ENCODE measurements at places on chromosomes 1 and 21. TPM values are rescaled to one million over a fixed set of nuclear protein-coding genes. Genes with fewer than 3 reads are reported as not detected.
A peak's percentile ranks its signal among the peaks of the same experiment; 100 is the strongest.

- no peak for DNase-seq
Measured at GRCh38 chr1:119253366-119253765, 112.9 kb upstream of the WARS2 start.

GRCh38 chr1:46687093-46687659 lies 15.5 kb downstream of the TEX38 start:
- no peak for DNase-seq

DNA sequence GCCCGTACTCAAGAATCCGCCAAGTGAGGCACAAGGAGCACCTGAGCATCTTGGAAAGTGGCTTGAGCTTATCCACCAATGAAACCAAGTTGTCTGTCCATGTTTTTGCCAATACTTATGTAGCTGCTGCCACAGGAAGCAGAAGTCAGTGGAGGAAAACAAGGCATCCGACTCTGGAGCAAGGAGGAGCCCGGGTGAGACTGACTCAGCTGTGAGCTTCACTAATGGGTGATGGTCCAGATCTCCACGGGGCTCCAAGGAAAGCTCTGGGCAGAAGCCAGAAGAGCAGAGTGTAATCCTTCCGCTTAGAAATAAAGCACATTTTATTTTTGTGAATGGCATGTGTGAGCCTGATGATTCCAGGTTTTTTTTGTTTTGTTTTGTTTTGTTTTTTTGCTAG lies 12.3 kb upstream of the SSR2 start:
- DNase-seq: no peak

- no peak for DNase-seq
Measured at GRCh38 chr1:22680726-22681125, 27.7 kb downstream of the C1QB start.

DNA sequence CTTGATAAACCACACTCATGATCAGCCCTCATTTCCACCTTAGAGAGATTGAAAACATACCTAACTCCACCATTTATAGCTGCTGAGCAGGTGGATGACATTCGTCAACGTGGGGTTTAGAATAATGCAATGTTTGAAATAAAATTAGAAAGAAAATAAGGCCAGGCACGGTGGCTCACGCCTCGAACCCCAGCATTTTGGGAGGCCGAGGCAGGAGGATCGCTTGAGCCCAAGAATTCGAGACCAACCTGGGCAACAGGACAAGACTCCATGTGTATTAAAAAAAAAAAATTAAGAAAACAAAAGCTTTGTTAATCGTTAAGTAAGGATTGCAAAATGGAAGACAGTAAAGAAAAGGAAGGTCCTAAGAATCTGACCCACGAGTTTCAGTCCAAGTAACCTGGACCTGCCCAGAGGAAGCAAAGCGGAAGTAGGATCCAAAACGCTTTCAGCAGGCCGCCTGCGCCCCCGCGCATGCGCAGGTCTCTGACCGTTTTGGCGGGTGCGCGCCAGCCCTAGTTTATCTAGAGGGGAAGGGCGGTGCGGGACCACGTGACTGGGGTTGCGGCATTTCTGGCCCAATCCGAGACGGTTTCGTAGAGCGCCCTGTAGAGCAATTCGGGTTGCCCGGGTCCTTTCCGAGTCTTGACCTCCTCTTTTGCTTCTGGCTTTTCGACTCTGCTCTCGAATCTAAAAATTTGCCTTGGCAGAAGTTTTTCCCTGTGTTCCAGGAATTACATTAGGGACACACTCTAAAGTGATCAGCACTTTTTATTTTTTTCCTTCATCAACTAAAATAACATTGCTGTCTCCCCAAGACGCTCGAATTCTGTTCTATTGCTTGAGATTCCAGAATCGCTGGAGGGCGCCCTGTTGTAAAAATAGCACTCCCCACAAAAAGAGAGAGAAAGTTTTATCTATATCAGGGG lies 22.5 kb downstream of the ANP32E start:
- DNase-seq: peak; percentile 99

- DNase-seq: no peak
Measured at GRCh38 chr1:17732475-17732874, 22.7 kb upstream of the ACTL8 start.

- no peak for DNase-seq
Measured at GRCh38 chr1:54037476-54037875, 15.5 kb downstream of the TMEM59 start.

GRCh38 chr1:15633756-15634420 lies 16.6 kb downstream of the DDI2 start:
- no peak for DNase-seq

- no peak for DNase-seq
Measured at GRCh38 chr1:74222701-74223100, 12.5 kb upstream of the TNNI3K start.

- DNase-seq: no peak
Measured at GRCh38 chr1:191206513-191207207, 729.0 kb upstream of the BRINP3 start.

DNA sequence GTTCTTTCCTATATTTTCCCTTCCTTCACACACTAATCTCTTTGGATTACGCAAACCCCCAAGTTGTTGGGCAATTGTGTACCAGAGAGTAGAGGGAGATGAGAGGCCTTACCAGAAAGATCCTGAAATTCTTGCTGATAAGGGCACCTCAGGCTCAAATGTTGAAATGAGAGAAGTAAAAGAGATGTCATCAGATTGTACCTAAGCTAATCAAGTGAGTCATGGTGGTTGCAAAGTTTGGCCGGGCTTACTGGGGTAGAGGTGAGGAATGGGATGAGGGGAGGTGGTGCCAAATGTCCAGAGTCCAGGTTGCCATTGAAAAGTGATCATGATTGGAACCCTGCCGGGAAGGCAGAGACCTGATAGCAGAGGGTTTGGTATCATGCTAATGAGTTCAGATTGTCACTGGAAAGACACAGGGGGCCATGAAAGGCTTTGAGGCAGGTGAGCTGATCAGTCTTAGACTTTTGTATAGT lies 43.1 kb downstream of the OPTC start:
- DNase-seq: no peak

DNA sequence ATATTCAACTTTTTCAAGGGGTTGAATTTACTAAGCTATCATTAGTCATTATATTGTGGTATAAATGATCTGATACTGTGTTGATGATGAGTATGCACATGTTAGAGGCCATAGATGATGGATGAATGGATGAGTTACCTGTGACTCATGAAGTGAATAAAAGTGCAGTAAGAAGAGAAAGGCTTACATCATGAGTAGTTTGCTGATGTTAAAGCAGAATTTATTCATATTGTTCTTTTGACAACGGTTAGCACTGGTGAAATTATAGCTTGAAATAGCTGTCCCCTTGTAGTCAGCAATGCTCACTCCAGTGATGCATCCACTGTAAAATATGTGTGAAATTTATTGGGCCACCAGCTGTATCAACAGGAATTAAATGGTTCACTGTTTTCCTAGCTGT lies 541.0 kb upstream of the ZRANB2 start:
- no peak for DNase-seq

- DNase-seq: no peak
Measured at GRCh38 chr21:44994047-44994694, 54.3 kb downstream of the SLX9 start.

DNA sequence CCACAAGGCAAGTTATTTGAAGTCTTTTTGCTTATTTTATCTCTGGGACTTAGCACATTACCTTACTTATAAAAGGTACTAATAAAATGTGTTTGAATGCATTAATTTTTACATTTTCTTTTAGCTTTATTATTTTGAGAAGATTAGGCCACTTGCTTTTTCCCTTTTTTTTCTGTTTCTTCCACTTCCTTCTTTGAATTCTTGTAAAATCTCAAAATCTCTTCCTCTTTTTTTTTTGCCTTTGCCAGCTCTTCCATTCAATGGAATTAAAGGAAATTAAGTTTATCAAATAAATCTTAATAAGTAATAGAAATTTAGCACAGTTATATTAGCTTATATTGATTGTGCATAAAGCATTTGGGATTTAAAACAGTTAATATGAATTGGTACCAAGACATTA lies 260.9 kb downstream of the SRGAP2C start:
- no peak for DNase-seq

DNA sequence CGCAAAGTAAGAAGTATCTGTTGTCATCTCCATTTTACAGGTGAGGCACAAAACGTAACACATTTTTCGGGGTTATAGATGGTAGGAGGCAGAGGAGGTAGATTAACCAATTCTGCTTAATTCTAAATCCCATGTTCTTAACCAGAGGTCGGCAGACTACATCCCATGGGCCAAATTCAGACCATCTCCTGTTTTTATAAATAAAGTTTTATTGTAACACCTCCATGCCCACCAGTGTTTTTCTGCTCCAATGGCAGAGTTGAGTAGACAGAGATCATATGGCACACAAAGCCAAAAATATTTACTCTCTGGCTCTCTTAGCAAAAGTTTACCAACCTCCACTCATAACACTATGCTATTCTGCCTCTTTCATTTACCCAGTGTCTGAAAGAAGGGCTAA lies 30.9 kb downstream of the FHAD1 start:
- peak; percentile 10 for DNase-seq

DNA sequence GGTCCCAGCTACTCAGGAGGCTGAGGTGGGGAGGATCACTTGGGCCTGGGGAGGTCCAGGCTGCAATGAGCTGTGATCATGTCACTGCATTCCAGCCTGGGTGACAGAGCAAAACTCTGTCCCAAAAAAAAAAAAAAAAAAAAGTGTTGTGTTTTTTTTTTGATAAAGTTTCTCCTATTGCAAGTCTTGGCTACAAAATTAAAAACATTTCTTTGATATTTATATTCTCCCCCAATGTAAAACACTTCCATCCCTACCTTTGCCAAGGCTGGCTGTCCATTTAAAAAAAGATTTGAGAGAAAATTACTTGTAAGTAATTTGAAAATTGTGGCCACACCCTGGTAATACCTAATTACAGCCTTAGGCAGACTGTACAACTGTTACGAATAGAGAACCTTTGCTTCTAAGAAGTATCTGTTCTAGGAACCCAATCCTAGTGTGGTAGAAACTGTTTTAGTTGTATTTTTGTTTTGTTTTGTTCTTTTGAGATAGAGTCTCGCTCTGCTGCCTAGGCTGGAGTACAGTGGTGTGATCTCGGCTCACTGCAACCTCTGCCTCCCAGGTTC lies 11.2 kb downstream of the ZNF436 start:
- DNase-seq: no peak

DNA sequence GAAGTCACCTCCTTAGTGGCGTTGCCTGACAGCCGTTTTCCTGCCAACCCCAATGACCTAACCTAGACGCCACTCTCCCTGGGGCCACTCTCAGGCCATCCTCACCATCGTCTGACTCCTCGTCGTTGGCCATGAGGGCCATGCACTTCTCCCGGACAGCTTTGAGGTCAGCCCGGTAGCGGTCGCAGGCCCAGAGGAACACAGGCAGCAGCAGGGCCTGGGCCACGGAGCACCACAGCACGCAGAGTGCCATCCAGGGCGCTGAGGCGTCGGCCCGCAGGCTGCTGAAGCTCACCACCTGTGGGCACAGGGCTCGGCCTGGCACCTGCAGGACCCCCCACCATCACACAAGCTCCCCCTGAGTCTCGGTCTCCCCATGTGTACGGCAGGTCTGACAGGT lies 7.3 kb downstream of the HES3 start:
- DNase-seq: no peak

DNA sequence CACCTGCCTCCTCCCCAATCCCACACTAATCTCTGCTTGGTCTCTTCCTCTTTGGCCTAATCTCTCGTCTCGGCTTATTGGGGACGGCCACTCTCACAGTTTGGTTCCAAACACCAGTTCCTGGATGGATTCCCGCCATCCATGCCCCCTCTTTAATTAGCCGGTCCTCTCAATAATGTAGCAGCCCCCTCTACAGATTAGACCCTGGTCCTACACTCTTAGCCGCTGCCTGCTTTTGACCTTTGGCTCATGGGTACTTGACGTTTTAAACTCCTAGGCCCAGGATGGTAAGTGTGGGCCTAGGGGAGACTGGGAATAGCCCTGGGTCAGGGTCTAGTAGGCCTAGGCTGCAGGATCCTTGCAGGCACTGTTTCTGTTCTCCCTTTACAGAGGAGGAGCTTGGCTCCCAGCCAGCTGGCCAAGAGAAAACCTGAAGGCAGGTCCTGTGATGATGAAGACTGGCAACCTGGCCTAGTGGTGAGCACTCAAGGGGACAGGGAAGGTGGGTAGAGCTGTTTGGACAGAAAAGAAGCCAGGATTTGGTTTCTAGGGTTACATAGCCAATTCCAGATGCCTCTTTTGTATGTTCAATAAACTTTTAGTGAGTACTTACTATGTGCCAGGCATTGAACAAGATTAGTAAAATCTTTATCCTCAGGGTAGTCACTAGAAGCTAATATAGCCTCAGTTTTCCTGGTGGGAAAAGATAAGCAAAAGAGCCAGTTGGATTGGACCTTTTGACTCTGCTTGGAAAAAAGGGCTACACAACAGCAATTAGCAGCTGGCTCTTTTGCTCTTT lies 758 bp downstream of the RAD54L start:
- DNase-seq: no peak

DNA sequence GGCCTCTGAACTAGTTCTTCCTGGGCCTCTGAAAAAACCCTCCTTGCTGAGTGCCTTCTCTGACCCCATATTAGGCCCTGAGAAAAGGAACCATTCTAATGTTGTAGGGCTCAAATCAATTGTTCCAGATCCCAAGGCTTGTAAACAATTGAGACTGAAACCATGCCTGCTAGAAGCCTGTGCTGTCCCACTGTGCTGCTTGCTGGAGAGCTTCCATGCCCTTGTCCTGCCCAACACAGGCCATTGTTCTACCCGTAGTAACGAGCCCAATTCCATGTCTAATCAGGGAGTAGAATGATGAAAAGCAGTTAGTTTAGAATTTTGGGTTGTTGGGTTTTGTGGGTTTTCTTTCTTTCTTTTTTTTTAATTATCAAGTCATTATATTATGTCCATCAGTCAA lies 47.4 kb downstream of the ZNF281 start:
- DNase-seq: no peak

DNA sequence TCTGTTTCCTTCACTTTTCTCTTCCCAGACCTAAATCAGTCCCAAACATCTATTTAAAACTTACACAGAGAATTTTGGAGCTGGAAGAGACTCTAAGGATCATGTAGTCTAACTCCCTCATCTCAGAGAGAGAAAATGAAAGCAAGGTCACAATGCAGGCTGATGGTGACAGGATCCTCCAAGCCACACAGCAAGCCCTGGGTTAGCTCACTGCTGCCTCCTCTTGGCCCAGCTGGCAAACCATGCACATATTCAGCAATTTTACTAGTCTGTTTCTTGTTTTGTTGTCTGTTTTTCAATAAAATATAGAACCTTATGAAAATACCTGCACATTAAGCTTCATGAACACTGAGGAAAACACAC lies 27.7 kb upstream of the LY9 start:
- DNase-seq: no peak

Gene LORICRIN
- total RNA-seq: not detected

Gene FCGR3B
- total RNA-seq: 5.0 TPM

Gene CELA2B
- total RNA-seq: not detected

Gene SMPDL3B
- total RNA-seq: not detected

Gene OR2T29
- total RNA-seq: not detected

Gene PLA2G2F
- not detected for total RNA-seq

Gene CFHR3
- total RNA-seq: not detected

Gene S100A1
- total RNA-seq: 4.3 TPM

Gene GFI1
- total RNA-seq: 3.3 TPM

Gene TRIM46
- not detected for total RNA-seq

Gene HES3
- total RNA-seq: not detected

Gene BCAN
- not detected for total RNA-seq

Data from esophagus muscularis mucosa (tissue), 4 donors.